ENCODE measurements at places on chromosomes 4 and X.

DNA sequence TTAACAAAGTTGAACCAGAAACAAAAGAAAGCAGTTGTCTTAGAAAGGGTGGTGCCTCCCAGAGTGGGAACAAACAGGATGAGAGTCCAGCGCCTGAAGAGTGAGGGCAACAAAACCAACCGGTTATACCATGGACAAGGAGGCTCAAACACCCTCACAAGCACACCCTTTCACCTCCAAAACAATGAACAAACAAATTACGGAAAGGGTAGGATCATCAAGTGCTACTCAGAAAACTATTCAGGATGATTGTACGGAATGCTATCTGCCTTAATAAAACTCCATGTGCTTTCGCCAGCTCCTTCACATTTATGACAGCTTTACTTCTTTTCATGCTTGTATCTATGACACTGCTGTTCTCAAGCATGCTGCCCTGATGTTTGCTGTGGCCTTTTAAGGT is 26.8 kb downstream of the SLC39A8 start:
- no peak for DNase-seq

DNA sequence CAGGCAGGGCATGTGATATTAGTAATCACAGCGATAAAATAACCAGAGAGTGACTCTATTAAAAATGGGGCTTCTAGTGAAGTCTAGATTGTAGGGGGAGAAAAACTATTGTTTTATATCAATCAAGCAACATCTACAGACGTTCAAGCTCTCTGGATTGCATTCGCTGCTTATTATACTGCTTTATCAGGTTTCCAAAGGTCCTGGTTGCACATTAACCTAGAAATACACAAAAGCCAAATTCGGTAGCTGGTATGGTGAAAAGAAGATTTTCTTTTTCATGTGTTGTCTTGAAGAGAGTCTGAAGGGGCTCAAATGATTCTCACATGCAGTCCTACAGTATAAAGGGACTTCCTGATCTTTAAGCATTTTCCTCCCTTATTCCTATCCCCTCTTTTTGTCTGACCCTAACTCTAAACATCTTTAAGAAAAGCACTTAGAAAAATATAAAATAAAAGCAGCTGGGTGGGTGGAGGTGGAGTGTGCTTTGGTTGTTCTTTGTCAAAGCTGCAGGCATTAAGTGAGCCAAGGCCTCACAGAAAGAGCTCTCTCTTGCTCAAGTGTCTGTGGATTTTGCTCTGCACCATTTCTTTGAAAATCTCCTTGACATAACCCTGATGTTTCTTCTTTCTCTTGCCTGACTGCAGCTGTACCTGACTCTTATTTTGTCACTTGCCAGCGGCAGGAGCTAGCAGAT is 46.1 kb downstream of the MID1IP1 start:
- no peak for DNase-seq

GRCh38 chr4:1331591-1332353 is 15.2 kb upstream of the UVSSA start:
- DNase-seq: no peak

DNA sequence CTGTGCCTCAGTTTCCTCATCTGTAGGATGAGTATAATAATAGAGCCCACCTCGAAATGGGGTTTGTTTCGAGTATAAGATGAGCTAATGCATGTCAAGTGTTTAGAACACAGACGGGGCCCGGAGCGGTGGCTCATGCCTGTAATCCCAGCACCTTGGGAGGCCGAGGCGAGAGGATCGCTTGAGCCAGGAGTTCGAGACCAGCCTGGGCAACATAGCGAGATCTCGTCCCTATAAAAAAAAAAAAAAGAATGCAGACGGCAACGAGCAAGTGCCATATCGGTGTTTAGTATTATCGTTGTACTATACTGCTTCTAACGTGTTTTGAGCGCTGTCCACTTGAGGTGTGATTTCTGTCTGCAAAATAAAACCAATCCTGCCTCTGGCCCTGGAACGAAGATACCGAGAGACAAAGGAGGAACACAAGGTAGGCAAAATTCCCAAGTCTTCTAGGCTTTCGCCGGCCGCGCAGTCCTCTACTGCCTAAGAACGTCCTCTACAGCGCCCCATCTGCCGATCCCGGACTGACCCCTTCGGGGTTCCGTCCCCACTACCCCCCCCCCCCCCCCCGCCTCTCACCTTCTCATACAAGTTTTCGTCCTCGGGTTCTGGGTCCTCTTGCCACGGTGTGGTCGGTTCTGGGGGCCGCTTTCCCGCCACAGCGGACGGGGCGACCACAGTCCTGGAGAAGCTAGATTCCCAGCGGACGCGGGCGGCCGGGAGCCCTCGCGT is 442 bp downstream of the NDUFB11 start:
- no peak for DNase-seq

- DNase-seq: no peak
Observed at GRCh38 chrX:117998171-117998570, 118.4 kb downstream of the KLHL13 start.

Measured in stimulated activated CD8-positive, alpha-beta memory T cell treated with anti-CD3 and anti-CD28 coated beads, Interleukin-4, amount 100 ng/mL, for 1 hour (primary cell).